Aorta (tissue), 5 donors: ENCODE measurements at places on chromosomes 12 and 14. TPM values are rescaled to one million over a fixed set of nuclear protein-coding genes. Genes with fewer than 3 reads are reported as not detected.

DNA sequence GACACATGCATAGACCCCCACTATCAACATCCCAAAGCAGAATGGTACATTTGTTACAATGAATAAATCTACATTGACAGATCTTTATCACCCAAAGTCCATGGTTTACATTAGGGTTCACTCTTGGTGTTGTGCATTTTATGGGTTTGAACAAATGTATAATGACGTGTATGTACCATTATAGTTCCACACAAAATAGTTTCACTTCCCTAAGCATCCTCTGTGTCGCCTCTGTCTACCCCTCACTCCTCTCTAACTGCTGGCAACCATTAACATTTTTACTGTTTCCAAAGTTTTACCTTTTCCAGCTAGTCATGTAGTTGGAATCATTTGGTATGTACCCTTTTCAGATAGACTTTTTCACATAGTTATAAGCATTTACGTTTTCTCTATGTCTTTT lies 69.5 kb upstream of the LMO3 start:
- no peaks in the 10 kb centered on the region for H3K4me1 ChIP-seq
- H3K27ac ChIP-seq, result no peak overlapping the region
- no peaks in the 10 kb centered on the region for H3K27me3 ChIP-seq
- H3K4me3 ChIP-seq, result no peak overlapping the region

- H3K4me3 ChIP-seq, result no peak overlapping the region
- H3K36me3 ChIP-seq, result no peaks in the 10 kb centered on the region
Measured at GRCh38 chr14:80465546-80466220, 254.4 kb upstream of the DIO2 start.

The POTEG gene
- total RNA-seq, result not detected

The IL31 gene
- total RNA-seq, result not detected

DNA sequence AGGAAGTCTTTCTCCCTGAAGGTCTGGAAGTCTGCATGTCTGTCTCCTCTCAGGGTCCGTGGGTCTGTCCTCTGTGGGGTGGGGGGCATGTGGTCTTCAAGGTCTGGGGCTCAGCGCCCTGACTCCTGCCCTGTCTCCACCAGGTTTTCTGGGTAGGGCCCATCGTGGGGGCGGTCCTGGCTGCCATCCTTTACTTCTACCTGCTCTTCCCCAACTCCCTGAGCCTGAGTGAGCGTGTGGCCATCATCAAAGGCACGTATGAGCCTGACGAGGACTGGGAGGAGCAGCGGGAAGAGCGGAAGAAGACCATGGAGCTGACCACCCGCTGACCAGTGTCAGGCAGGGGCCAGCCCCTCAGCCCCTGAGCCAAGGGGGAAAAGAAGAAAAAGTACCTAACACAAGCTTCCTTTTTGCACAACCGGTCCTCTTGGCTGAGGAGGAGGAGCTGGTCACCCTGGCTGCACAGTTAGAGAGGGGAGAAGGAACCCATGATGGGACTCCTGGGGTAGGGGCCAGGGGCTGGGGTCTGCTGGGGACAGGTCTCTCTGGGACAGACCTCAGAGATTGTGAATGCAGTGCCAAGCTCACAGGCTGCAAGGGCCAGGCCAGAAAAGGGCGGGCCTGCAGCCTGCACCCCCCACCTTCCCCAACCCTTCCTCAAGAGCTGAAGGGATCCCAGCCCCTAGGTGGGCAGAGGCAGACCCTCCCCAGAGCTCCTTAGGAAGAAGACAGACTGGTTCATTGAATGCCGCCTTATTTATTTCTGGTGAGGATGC lies 3.4 kb downstream of the AQP5 start:
- H3K27ac ChIP-seq, result no peak overlapping the region
- H3K4me3 ChIP-seq, result no peak overlapping the region
- no peaks in the 10 kb centered on the region for H3K36me3 ChIP-seq
- no peak for DNase-seq

DNA sequence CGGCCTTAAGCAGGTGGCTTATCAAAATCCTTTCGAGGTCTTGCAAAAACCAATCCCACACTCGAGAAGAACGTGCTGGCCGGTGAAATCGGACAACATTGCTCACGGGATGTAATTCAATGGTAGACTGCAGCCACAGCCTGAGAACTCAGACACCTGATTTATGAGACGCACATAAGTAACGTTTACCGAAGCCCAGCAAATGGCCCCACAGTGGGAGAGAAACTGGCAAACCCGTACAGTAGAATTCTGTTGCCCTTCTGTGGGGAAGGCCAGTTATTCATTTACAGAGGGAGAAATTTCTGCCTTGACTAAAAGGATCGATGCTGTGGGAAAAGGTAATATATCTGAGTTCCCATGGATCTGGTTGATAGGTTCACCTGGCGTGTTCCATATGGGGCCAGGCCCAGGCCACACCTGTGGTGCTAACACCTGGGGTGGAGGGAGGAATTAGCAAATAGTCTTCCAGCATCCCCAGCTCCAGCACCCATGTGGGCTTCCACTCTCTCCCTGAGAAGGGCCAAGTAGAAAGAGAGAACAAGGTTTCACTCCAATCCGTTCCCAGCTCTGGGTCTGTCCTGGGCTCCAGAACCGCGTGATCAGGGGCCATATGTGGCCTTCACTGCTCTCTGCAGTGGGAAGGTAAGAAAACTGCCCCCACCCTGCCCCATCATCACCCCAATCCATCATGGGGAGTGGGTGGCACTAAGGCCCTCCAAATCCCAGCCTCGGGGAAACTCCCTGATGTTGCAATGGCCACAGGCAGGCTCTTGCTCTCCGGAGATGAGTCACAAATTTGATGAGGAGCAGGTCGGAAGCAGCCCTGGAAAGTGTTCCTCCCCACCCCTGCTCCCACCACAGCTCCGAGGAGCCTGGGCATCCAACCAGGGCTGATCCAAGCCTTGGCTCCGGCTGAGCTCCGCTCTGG lies 12.7 kb downstream of the BDKRB1 start:
- H3K36me3 ChIP-seq, result no peaks in the 10 kb centered on the region
- DNase-seq, result peak; percentile 83
- no peaks in the 10 kb centered on the region for H3K27me3 ChIP-seq
- no peak overlapping the region for H3K4me3 ChIP-seq
- no peak overlapping the region for H3K27ac ChIP-seq
